ENCODE measurements at places on chromosomes 12 and 14.

- DNase-seq, result no peak
Measured at GRCh38 chr12:109027767-109028166, 6.9 kb upstream of the SVOP start.

- peak; percentile 53 for DNase-seq
Measured at GRCh38 chr14:35534208-35534872, 376 bp downstream of the INSM2 start.

GRCh38 chr12:120498870-120499515, 3.1 kb downstream of the DYNLL1 start:
- DNase-seq, result no peak

DNA sequence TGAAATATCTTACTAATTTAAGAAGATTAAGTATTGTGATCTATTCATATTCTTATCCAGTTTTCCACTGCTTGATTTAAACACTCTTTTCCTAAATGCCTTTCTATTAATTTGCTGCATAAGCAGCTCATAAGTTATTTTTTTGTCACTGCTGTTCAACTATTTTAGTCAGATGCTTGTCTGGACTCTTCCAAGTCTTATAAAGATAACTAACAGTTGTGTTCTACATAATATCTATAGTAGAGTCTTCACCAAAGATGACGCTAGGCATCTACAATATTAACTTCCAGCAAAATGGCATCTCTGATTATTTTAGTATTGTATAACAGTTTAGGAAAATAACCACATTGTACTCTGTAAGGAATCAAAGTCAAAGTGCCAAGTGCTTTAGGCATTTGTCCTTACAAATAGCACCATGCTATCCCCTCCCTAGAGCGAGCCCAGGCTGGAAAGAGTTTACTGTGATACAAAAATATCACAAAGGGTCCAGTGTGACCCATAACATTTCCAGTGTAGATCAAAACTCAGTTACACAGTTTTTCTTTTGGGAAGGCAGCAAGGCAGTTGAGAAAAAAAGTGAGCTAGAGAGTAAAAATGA, 98.2 kb downstream of the DENND5B start:
- no peak for DNase-seq

- no peak for DNase-seq
Measured at GRCh38 chr12:31815096-31815495, 86.3 kb upstream of the AMN1 start.

DNA sequence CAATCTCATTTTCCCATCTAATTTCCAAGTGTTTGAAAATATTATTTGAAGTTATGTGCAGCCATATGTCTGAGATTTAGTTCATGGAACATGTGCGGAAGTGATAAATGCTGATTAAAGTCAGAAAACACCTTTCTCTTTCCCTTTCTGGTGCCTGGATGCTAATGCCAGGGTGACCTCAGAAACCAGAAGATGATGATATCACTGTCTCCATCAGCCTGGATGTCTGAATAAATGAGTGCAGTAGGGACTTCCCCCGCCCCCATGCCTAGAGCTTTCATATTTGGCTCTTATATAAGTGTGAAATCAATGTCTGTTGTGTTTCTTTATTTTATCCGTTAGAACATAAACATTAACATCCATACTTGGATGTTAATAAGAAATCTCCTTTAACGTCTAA, 261.9 kb upstream of the LRIG3 start:
- DNase-seq, result no peak

DNA sequence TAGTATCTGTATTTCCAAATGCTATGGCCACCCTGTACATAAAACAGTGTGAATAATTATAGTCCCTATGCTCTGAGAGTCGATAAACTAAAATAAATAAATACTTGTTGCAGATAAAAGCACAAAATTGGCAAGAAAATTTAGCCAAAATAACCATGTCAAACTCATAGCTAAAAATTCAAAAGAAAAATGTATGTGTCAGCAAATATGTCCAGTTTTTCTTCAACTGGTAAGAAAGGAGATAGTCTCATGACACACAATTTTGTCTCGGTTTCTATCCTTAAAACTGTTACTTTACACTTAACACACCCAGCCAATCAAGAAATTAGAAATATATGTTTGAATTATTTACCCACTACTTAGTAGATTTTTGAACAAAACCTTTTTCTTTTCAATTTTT, 145.6 kb upstream of the FSCB start:
- DNase-seq, result no peak

- DNase-seq, result no peak
Measured at GRCh38 chr12:12266389-12266872, 413 bp downstream of the LRP6 start.

- DNase-seq, result no peak
Measured at GRCh38 chr14:78566859-78567172, 396.6 kb downstream of the NRXN3 start.

GRCh38 chr12:23209793-23210192, 584.8 kb downstream of the ETNK1 start:
- DNase-seq, result no peak

DNA sequence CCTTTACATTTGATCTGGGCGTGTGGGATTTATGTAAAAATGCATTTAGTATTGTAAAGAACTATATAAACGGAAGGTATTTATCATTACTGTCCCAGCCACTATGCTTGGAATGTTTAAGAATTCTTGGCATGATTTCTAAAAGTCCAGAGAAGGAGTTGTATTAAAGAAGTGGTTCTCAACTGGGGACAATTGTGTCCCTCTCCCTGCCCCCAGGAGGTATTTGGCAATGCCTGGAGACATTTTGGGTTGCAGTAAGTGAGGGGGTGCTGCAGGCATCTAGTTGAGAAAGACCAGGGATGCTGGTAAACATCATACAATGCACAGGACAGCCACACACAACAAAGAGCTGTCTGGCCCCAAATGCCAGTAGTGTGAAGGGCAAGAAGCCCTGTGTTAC, 7.2 kb downstream of the SLC38A1 start:
- DNase-seq, result no peak

- no peak for DNase-seq
Measured at GRCh38 chr12:62525271-62525670, 58.6 kb downstream of the MON2 start.

DNA sequence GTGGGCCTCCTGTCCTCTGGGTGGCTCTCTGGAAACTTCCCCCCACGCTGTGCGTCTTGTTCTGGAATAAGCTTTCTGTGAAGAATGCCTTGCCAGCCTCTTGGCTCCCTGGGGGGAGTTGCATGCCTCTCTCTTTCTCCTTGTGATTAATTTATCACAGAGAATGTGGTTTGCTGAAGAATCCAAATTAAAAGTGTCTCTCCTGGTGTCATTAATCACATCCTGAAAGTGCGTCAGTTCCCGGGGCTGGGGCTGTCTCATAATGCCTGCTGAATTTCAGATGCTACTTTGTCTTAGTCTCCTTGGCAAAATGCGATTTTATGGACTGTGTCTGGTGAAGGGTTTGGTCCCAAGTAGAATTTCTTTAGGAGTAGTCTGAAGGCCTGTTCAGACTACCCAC, 787.7 kb upstream of the TMEM132C start:
- DNase-seq, result no peak

DNA sequence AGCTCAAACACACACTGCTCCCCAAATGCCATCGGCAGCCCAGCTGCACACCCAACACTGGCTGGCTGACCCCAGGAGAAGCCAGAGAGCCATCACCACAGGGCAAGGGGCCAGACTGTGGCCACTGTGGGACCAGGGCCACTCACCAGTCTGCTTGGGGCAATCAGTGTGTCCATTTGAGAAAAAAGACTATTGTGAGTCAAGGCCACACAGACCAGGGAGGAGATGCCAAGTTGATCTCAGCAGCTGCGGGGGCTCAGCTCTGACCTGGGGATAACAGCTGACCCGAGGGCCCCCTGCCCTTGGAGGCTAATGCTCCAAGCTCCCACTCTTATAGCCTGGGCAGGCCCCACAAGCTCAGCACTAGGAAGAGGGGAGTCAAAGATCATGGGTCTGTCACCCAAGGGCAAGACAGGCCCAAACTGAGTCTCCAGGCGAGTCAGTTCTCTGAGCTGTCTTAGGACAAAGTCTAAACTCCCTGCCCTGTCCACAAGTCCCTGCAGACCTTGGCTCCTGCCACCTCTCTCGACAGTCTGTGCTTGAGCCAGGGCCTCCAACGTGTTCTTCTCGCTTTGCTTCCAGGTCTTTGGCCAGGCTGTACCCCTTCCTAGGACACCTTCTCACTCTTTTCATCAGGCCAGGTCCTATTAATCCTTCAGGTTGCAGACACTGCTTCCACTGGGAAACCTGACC, 30.1 kb upstream of the PNMA1 start:
- no peak for DNase-seq

- DNase-seq, result no peak
Measured at GRCh38 chr14:72619111-72619571, 274.8 kb downstream of the DPF3 start.

GRCh38 chr12:67852701-67853100, 136.5 kb upstream of the IFNG-AS1 start:
- DNase-seq, result no peak

GRCh38 chr14:75553761-75554364, 24.6 kb upstream of the FLVCR2 start:
- DNase-seq, result no peak

DNA sequence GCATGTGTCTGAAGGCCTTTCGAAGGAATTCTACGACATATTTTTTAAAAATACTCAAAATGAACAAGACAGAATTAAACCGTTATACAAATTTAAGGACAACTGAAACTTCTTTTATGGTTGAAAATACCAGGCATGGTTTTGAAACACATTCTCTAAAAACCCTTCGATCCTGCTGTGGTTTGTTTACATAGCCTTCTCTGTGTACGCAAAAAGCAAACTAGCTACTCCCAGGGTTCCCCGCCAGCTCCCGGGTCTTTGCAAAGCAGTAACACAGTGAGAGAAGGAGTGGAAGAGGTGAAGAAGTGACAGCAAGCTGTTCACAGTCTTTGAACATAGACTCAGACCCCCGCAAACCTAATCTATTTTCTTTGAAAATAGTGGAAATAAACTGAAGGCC, 2.2 kb upstream of the TC2N start:
- DNase-seq, result no peak

DNA sequence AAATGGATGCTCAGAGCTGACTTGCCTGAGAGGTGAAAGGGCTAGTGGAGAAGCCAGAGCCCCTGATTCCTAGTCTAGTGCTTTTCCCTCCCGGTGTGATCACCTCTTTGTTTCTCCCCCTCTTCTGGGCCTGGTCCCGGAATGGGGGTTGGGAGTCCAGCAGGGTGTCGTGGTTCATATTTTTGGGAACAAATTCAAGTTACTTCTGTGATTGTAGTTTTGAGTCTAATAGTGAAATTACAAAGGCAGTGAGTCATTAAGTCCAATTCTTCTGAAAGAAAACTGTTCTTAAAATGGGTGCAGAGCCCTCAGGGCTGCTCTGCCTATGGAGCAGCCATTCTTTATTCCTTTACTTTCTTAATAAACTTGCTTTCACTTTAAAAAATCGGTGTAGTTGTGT, 7.6 kb downstream of the SUSD6 start:
- DNase-seq, result no peak

DNA sequence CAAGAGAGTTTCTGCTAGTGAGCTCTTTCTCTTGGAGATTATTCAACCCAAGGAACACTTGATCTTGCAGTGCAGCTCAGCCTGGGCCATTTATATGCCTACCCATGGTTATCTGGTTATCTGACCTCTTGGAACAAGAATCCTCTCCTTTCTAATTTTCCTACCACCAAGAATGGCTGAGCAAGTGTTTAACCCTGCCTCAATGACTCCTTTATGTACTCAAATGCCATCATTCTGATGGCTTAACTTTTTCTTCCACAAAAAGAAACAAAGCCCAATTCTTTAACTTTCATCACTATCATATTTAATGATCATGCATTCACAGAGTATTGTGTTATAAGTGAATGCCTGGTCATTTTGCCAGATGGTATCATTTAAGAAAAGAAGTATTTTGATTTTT, 67.8 kb downstream of the TMEM117 start:
- no peak for DNase-seq

- DNase-seq, result no peak
Measured at GRCh38 chr12:60947533-60947932, 1312.7 kb upstream of the USP15 start.

DNA sequence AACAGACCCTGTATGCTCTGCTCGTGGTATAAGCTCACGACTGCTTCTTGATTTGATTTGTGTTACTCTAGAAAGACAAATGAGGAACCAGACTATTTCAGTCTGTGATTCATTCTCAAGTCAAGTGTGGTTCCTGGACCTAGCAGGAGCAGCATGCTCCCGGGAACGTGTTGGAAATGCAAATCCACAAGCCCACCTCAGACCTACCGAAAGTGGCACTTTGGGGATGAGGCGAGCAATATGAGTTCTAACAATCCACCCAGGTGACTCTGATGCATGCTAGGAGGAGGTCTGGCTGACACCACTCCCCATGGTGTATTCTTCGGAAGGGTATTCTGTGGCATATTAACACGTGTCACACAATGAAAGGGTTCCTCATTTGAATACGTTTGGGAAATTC, 59.5 kb upstream of the TMX1 start:
- DNase-seq, result no peak

DNA sequence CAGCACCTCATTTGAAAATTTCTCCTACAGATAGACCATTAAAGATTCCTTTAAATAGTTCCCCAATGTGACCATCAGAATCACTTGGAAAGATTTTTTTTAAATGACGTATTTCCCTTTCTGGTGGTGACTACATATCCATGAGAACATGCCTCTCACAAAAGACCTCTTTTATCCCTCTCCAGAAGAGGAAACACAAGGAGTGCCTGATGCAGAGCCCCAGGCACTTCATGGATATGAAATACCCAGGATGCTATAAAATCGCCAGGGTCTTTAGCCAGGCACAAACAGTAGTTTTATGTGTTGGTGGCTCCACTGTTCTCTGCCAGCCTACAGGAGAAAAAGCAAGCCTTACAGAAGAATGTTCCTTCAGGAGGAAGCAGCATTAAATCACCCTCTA, 97.1 kb downstream of the ETNK1 start:
- no peak for DNase-seq
